ENCODE measurements at places on chromosomes 2 and 18. TPM values are rescaled to one million over a fixed set of nuclear protein-coding genes. Genes with fewer than 3 reads are reported as not detected.

The UGT1A3 gene
- total RNA-seq = not detected

The GULP1 gene
- 32.2 TPM for total RNA-seq

The TRIM43 gene
- total RNA-seq = not detected

The OTX1 gene
- total RNA-seq = 2.6 TPM

The MARCO gene
- total RNA-seq = not detected

DNA sequence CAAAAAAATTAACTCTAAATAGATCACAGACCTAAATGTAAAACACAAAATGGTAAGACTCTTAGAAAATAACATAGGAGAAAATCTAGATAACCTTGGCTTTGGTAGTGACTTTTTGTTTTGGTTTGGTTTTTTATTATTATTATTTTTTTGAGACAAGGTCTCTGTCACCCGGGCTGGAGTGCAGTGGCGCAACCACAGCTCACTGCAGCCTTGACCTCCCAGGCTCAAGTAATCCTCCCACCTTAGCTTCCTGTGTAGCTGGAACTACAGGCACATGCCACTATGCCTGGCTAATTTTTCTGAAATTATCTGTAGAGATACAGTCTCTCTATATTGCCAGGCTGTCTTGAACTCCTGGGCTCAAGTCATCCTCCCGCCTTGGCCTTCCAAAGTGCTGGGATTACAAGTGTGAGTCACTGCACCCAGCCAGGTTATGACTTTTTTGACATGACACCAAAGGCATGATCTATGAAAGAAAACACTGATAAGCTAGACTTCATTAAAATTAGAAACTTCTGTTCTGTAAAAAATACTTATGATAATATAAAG, 88.0 kb downstream of the HNRNPLL start:
- no peak for DNase-seq

The PCARE gene
- not detected for total RNA-seq

DNA sequence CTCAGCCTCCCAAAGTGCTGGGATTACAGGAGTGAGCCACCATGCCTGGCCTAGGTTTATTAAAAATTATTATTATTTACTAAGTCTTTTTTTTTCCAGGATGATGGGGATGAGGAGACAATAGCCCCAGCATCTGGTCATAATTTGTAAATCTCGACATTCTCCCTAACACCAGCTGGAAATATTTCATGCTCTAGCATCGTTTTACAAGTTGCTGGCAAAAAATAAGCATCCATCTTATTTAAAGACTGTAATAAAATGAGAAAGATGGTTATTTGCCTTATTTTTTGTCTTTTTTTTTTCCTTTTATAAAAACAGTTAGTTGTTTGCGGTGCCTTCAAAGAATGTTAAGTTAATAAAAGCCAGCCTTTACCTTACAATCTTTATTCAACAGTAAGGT, 56.7 kb downstream of the SF3B1 start:
- DNase-seq = no peak

The FBLN7 gene
- 4.4 TPM for total RNA-seq

GRCh38 chr2:156464106-156464505, 27.9 kb downstream of the GPD2 start:
- DNase-seq = no peak

DNA sequence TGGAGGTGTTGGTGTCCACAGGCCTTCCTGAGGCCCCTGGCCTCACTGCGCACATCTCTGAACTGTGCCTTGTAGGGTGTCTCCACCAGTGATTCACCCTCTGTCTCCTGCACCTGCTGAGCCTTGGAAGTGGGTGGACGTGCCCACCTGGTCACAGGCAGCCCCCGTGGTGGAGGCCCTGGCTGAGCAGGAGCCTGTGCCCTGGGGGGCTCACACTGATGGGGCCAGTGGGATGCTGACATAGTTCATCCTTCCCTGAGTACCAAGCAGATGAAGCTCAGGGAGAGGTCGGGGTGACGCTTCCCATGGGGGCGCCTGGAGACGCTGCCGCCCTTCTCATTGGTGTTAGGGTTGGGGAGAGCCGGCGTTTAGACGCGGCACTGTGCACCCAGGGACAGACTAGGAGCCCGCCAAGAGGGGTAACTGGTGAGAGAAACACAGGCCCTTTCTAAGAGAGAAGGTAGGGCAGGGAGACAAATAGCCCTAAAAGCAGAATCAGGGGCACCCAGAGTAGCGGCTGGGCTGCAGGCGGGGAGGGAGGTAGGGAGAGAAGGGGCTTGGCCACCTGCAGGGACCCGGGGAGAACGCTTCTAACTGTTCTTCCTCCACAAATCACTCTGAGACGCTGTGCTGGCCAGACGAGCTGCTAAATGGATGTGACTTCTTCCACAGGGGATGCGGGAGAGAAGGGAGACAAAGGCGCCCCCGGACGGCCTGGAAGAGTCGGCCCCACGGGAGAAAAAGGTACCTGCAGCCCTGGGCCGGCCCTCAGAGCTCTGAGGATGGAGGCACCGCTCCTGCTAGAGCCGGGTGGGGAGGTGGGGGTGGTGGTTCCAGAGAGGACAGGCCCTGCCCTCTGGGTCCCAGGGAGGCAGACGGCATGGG, 18.0 kb downstream of the COLEC11 start:
- DNase-seq = no peak

GRCh38 chr2:238380785-238381184, 45.9 kb upstream of the ASB1 start:
- DNase-seq = peak; percentile 93

- no peak for DNase-seq
These were observed 29.7 kb downstream of the C2orf42 start for GRCh38 chr2:70161069-70161534.

DNA sequence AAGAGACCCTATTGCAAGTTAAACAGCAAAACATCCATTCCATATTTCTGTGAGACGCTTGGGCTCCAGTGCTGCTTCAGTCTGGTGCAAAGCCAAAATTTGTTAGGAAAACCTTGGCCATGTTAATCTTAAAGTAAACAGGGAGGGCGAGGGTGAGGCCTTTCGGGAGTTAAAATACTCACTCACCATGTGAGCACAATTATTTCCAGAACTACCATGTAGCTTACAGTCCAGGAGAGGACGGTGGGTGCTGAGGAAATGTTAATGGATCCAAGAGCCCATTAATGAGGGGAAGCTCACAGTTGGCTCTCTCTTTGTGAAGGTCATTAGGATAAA, 286.4 kb downstream of the SLC8A1 start:
- no peak for DNase-seq
